D721Med (cell line): ENCODE measurements at places on chromosomes 6 and 20.

DNA sequence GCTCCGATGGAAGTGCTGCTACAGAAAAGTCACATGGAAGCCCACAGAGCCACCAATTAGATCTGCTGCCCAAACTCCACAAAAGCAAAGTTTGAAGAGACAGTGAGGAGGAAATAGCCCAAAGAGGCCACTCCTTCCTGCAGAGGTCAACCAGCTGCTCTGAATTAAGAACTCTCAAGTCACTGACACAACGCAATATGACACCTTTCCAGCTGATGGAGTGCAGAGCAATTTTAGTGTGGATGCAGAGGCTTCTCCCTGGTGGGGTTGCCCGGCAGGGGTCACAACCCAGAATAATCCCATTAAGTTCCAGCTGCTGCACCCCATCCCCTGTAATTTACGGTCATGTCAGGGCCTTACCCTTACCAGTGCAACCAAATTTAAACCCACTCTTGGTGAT is 361.9 kb upstream of the JARID2 start:
- DNase-seq = no peak

- no peak for DNase-seq
Measured at GRCh38 chr6:89348372-89348771, 4.2 kb downstream of the UBE2J1 start.

DNA sequence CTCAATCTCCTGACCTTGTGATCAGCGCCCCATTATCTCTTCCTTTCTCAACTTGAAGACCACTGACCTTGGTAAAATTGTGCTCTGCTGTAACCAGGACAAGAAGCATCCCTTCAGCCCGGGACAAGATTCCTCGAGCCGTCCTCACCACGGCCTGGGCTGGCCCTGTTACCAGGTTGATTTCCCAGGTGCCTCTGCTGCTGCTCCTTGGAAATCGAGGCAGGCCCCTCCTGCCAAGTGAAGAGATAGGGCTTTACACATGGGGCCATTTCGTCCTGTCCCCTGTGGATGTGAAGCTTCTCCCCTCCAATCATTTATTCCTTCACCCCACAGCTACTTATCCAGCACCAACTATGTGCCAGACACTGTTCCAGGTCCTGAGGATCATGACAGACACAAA is 21.5 kb downstream of the RAB44 start:
- no peak for DNase-seq

DNA sequence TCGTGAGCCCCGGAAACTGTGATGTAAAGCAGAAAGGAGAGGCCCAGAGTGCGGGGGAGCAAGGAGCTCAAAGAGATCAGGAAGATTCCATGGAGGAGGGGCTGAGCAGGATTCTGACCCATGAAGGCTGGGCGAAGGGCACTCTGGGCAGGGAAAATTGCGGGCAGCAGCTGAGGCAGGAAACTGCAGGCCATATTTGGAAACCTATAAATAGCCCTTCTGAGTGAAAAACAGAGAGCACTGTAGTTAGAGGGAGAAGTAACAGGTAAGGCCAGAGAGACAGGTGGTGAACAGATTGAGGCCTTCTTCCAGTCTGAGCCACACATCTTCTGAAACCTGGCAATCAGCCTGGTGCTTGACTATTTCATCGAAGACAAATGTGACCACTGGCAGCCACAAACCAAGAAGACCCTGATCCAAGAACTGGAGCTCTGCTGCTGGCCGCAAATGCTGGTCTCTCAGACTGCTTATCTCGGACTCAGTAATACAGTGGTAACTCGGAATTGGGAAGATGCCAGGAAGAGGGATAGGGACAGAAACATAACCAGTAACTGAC is 14.1 kb upstream of the BEND3 start:
- no peak for DNase-seq

GRCh38 chr6:100415768-100416167 is 49.0 kb downstream of the SIM1 start:
- no peak for DNase-seq

DNA sequence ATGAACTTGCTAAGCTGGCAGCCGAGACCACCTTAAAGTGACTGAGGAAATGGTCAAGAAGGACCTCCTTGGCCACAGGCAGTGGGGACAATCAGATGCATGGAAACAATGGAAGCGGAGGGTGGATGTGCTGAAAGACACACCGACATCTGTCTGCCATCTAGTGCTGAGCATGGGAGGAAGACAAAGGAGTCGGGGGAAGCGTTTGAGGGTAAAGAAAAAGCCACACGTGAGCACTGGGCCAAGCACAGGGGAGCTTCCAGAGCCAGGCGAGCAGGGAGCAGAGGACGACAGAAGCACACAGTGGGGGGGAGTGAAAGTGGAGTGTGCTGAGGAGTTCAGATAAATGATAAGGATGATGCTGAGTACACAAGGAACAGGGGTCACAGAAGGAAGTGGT is 367.8 kb downstream of the ZFAND3 start:
- no peak for DNase-seq
